ENCODE measurements at places on chromosomes 1 and 21. TPM values are rescaled to one million over a fixed set of nuclear protein-coding genes. Genes with fewer than 3 reads are reported as not detected.

SLAMF7 gene
- not detected for total RNA-seq

IL6R gene
- total RNA-seq, result 35.6 TPM

PRRX1 gene
- total RNA-seq, result 270 TPM

OR2T35 gene
- total RNA-seq, result not detected

OLFML3 gene
- total RNA-seq, result 139 TPM

EDN2 gene
- 0.33 TPM for total RNA-seq

AKR7A2 gene
- total RNA-seq, result 101 TPM

NUP210L gene
- 0.15 TPM for total RNA-seq

TMPRSS3 gene
- not detected for total RNA-seq

HES3 gene
- total RNA-seq, result not detected

RCSD1 gene
- 0.87 TPM for total RNA-seq
